ENCODE measurements at places on chromosomes 16 and 17.

DNA sequence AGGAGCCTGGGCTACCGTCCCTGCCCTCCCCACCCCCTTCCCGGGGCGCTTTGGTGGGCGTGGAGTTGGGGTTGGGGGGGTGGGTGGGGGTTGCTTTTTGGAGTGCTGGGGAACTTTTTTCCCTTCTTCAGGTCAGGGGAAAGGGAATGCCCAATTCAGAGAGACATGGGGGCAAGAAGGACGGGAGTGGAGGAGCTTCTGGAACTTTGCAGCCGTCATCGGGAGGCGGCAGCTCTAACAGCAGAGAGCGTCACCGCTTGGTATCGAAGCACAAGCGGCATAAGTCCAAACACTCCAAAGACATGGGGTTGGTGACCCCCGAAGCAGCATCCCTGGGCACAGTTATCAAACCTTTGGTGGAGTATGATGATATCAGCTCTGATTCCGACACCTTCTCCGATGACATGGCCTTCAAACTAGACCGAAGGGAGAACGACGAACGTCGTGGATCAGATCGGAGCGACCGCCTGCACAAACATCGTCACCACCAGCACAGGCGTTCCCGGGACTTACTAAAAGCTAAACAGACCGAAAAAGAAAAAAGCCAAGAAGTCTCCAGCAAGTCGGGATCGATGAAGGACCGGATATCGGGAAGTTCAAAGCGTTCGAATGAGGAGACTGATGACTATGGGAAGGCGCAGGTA, 762 bp downstream of the CDK12 start:
- no peak for DNase-seq

GRCh38 chr16:22206842-22207714, 1.0 kb downstream of the EEF2K start:
- peak; percentile 92 for DNase-seq

- DNase-seq = no peak
These were observed 188.0 kb downstream of the PMP22 start for GRCh38 chr17:15076991-15077663.

DNA sequence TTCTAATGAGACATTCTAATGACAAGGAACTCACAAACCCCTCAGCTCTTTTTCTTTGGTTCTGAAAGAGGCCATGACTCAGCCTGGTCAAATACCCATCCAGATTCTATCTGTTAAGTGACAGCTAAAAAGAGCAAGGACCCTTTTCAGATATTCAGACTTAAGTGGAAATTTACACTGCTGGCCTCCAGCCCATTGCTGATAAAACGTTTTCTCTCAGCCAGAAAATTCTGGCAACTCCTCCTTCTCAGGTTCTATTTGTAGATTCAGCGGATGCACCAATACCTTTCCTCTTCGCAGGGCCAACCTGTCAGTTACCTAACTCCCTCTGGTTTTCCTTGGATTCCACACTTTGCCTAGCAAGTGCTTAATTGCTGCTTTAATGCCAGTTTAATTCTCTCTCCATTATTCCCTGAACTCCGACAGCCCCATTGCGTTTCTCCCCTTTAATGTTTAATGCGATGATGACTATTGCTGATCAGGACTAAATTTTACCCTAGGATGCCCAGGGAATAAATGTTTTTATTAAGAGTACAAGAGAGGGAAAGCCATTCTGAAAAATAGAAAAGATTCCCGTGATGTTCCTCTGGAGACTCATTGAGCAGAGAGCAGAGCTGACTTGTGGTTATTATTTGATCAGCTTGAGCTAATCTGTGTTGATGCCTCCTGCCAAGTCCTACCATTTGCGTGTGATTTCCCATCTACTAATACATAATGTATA, 35.9 kb upstream of the TOM1L1 start:
- no peak for DNase-seq

DNA sequence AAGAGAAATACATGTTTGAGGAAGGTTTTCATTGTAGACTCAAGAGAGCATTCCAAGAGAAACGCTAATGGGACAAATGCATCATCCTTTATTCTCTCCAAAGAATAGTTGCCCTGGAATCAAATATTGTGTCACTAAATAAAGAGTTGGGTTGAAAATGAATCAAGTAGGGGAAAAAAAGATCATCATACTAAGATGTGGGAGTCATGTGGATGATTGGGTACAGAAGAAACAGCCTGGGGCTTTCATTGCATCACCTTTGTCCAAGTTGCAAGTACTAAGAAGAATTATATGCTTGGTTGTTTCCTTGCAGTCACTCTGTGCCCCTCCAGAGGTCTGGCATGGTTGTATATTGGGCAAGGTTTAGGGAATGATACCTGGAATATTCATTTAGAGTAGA, 658.9 kb downstream of the TOX3 start:
- no peak for DNase-seq

- no peak for DNase-seq
These were observed 222.5 kb upstream of the GSE1 start for GRCh38 chr16:85390511-85391174.

- DNase-seq = peak; percentile 22
These were observed 1.6 kb upstream of the LDAF1 start for GRCh38 chr16:21156767-21157467.

GRCh38 chr17:28319598-28319935, 567 bp downstream of the TMEM97 start:
- DNase-seq = no peak

- no peak for DNase-seq
These were observed 133.9 kb upstream of the SOX9 start for GRCh38 chr17:71986886-71987285.

GRCh38 chr17:71085238-71086033, 916.1 kb downstream of the KCNJ2 start:
- no peak for DNase-seq

GRCh38 chr16:89343501-89344457, 126.3 kb downstream of the ZNF778 start:
- no peak for DNase-seq

DNA sequence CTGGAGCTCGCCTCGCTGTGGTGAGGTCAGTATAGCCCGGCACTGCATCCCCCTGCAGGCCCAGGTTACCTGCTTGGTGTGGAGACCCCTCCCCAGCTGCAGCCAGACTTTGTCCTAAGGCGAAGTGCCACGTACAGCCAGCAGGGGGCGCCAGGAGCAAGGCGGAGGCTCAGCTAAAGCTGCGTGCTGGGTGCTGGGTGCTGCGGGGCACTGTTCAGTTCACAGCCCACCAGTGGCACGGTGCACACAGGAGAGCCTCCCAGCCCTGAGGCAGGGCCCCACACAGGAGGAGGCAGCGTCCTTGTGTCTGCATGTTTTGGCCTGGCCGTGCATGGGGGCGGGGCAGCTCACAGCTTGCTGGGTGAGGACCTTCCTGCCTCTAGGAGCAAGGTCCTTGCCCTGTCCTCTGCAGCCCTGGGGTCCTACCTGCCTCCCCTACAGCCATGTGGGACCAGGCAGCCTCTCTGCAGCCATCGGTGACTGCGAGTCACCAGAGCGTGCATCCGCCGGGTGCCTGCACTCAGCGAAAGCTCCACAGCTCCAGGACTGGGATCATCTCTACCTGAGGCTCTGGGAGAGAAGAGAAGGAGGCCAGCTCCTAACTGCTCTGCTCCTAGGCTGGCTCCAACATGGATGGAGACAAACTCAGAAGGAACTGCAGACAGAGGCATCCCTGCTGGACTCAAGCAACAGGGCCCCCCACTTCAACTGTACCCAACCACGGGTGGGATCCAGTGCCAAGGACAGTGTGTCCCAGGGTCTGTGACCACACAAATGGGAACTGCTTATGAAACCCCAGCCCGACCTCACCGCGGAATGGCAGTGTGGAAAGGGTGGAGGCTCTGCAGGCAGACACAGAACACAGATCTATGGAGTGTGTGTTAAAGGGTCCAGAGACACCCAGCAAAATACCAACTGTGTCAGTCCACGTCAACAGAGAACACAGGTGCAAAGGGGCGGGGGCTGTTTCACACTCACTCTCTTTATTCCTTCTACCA, 19.0 kb downstream of the SLC7A5 start:
- peak; percentile 66 for DNase-seq

All from posterior cingulate gyrus (tissue), 11 donors.